ENCODE measurements at places on chromosomes 2 and 18. TPM values are rescaled to one million over a fixed set of nuclear protein-coding genes. Genes with fewer than 3 reads are reported as not detected.

- no peak for DNase-seq
Observed at GRCh38 chr18:57353137-57353939, 981 bp downstream of the ST8SIA3 start.

DNA sequence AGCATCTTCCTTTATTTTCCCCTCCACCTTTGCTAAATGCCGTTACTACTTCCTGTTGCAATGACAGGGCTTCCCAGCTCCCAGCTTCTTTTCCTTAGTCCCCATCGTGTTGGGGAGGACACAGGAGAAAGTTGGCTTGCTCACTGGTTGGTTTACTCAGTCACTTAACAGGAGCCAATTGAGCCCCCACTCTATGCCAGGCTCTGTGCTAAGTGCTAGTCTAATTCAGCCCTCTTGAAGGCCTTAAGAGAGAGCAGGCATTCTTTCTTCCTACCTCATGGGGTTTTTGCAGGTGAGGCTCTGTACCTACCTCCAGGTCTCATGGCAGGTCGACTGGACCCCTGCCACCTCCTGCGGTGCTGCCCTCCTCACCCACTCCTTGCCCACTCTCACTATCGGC lies 20.1 kb downstream of the TANC1 start:
- no peak for DNase-seq

- no peak for DNase-seq
Observed at GRCh38 chr2:20675701-20676352, 8.9 kb downstream of the GDF7 start.

GRCh38 chr18:23270986-23271680 lies 135.8 kb downstream of the CABLES1 start:
- DNase-seq = no peak

DNA sequence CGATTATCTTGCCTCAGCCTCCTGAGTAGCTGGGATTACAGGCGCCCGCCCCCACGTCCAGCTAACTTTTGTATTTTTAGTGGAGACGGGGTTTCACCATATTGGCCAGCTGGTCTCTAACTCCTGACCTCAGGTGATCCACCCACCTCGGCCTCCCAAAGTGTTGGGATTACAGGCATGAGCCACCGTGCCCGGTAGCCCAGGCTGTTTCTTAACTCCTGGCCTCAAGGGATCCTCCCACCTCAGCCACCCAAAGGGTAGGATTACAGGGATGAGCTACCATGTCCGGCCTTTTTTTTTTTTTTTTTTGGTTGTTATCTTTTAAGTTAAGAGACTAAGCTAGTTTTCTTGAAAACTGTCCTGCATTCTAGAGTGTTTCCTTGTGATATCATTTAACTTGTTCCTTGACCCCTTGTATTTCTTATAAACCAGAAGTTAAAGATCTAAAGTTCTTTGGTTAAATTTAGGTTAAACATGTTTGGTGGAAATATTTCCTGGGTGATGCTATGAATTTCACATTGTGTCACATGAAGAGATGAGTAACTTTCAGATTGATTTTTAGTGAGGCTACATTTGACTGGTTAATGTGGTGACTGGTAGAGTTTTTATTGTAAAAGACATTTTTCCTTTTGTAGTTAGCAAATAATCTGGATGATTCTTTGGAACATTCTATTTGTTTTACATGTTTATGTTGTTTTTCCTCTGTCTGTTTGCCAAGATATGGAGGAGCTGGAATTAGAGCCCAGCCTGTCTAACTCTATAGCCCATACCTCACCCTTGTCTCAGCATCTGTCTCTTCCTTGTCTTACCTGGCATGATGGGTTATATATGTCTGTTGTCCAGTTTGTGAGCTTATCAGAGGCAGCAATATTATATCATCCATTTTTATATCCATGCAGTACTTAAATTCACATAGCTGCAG lies 5.2 kb downstream of the NCAPH start:
- DNase-seq = no peak

GRCh38 chr2:12824351-12824777 lies 107.6 kb downstream of the TRIB2 start:
- no peak for DNase-seq

- no peak for DNase-seq
Observed at GRCh38 chr2:144582651-144583380, 62.9 kb upstream of the ZEB2 start.

- DNase-seq = no peak
Observed at GRCh38 chr18:31206071-31206470, 43.4 kb upstream of the DSC1 start.

GRCh38 chr2:168821992-168822391 lies 19.6 kb downstream of the NOSTRIN start:
- no peak for DNase-seq

DNA sequence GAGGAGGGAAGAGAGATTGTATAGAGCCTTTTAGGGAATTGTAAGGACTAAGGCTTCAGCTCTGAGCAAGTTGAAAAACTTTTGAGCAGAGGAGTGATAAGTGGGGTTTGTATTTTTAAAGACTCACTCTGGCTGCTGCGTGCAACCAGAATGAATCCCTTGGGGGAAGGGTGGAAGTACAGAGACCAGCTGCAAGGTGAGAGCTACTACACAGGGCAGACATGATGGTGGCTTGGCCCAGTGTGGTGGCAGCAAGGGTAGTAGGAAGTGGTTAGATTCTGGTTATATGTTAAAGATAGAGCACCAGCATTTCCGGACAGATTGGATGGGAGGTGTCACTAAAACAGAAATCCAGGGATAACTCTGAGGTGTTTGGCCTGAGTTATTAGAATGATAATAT lies 10.1 kb upstream of the SESTD1 start:
- DNase-seq = no peak

- no peak for DNase-seq
Observed at GRCh38 chr2:9985531-9986328, 34.2 kb downstream of the GRHL1 start.

GRCh38 chr18:59550174-59550516 lies 147.1 kb downstream of the CCBE1 start:
- DNase-seq = no peak

- no peak for DNase-seq
Observed at GRCh38 chr2:177579486-177580036, 187.0 kb downstream of the AGPS start.

DNA sequence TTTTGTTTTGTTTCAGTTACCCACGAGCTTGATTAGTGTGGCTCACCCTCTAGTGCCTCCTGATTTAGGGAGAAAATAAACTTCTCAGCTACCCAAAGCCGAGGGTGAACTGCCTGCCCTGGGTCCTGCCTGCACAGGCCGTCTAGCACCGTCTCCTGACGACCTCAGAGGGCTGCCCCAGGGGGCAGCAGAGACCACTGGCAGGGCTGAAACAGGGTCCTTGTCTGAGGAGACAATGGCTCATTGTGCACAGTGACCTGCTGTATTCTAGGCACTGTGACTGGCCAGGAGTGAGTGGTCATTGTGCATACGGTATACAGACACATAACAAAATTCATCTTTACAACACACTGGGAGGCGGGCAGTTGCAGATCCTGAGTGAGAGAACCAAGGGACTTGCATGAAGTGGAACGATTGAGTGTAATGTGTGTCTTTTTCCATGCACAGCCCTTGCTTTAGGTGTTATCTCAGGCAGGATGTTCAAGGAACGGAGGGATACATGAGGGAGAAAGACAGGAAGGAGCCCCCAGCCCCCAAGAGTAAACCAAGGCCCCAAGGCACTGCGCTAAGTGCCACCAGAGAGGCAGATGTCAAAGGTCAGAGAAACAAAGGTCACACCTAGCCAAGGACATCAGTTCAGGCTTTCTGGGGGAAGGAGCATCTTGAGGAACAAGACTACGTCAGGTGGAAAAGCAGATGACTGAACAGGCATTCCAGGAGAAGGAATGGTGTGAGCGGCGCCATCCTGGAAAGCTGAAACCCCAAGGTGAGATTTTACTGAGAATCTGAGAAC lies 421.3 kb downstream of the LPIN1 start:
- DNase-seq = no peak

- no peak for DNase-seq
Observed at GRCh38 chr2:138621139-138621538, 119.6 kb downstream of the SPOPL start.

DNA sequence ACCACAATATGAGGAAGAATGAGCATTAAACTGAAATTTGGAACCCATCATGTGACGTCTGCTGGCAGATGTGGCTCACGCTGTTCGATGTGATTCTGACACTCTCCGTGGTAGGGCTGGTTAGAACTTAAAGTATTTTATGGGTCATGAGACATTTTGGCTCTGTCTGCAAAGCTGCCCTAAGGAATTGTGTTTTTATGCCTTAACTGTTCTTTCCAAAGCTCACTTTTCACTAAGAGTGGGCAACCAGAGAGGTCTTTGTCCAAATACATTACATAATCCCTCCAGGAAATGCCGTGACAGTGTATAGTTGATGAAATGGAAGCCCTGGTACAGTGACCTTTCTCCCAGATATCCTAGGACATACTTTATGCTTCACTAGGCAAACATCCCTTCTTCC lies 119.1 kb downstream of the AQP4 start:
- DNase-seq = no peak

- no peak for DNase-seq
Observed at GRCh38 chr2:179096090-179096489, 46.2 kb upstream of the CCDC141 start.

DNA sequence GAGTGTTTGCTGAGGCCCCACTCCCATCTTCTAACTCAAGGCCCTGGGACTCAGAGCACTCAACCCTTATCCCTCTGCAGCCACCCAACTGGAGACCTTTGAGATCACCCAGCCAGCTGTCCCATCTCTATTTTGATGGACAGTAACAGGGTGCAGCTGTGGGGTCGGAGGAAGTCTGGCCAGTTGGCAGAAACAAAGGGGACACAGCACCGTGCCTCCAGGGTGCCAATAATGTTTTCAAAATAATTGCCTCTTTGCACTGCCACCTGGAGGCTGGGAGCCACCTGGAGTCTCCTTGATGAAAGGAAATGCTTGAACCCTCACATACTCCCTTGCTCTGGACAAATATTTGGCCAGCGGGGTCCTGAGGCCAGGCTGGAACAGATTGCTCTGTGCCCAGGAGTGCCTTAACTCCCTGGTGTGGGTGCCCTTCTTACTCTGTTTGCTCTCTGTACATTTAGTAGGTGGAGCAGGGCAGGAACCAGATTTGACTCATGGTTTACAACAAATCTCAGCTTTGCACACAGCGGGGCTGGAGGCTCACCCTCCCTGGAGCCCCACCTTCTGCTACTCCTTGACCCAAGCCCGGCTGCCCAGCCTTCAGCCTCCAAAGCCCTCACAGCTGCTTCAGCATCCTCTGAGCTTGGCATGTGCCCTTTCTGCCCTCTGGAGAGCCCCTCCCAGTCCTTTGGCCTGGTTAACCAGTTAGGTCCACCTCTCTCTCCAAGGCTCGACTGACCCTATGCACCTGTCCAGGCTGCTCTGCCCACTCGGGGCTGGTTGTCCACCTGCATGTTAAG lies 17.2 kb downstream of the MAL start:
- no peak for DNase-seq

DNA sequence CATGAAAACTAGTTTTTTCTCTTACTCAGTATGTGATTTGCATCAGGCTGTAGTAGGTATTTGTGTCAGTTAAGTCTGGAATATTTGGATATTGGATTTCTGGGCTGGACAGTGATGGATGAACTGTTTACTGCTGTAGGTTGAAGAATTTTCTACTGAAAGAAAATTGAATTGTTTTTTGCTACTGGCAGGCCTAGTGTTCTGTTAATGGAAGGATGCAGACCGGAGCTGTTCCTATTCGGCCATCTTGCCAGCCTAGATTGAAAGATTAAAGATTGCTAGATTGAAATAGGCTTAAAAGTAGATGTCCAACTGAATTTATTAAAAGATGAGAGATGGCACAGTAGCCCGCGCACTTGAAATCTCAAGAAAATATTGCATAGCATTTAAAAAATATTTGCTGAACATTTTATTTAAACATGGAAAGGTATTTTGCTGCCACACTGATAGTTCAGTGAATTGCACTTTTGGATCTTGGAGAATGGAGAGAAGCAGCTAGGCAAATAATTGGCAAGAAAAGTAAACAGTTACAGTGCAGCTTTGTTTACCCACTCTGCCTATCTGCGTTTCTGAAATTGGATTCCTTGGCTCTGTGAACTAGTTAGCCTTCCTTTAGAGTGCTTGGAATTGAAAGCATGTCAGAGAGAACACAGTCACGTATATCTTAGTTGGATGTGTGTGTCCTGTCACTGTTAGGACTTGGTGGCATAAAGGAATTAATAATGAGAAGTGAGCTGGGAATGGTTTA lies 54.1 kb downstream of the EPB41L5 start:
- DNase-seq = no peak

- no peak for DNase-seq
Observed at GRCh38 chr2:241286348-241287090, 29.0 kb downstream of the HDLBP start.

- no peak for DNase-seq
Observed at GRCh38 chr2:59938181-59938580, 615.3 kb downstream of the BCL11A start.

DNA sequence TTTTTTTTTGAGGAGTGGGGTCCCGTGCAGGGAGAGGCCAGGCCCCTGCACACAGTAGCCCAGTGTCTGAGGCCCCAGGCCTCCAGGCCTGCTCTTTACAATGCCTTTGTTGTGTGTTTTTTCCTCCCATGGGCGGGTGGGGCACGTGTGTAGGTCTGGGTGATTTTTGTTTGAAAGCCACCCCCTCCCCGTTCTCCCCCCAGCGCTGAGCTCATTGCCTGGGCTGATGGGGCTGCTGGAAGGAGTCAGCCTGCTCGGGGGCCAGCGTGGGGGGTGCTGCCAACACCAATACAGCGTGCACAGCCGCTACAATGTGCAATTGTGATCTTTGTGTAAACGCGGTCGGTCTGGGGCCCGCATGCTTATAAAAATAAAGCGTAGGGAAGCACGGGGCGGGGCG lies 142.7 kb downstream of the DYSF start:
- DNase-seq = no peak

DNA sequence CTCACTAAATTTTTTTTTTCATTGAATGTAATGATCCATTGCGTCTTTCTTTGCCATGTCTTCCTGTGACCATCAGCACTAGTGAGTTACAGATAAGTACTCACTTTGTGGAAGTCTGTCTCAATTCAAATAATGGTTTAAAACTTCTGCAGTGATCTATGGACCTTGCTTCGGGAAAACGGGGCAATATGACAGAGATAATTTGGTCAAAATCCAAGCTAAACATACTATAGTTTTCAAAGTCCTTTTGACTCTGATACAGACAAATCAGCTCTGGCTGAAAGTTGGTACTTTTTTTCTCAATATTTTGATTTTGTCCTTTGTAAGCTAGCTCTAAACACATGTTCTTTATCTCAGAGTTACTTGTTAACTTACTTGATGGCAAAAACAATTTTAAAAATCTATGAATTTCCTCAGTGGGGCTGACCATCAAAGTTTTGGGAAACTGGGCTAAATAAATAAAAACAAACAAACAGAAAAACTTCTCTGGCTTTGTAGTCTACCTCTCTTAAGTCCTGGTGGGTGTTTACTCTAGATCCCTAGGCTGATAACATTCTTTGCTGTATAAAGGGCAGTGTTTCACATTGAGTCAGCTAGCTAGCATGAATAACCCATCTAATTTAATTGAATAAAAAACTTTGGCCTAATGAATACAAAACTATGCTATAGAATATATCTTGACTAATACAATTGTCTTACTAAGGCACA lies 327.6 kb downstream of the RDH14 start:
- DNase-seq = no peak

GRCh38 chr2:157415591-157416101 lies 28.2 kb downstream of the CYTIP start:
- no peak for DNase-seq

Gene PAX8
- total RNA-seq = 1.7 TPM

Gene RESP18
- not detected for total RNA-seq

Gene POTEC
- total RNA-seq = not detected

Gene AFTPH
- 9.5 TPM for total RNA-seq

Gene GKN1
- not detected for total RNA-seq

Gene CEP68
- total RNA-seq = 14.0 TPM

Gene ZNF804A
- not detected for total RNA-seq

Gene TTC31
- 14.2 TPM for total RNA-seq

Gene SERPINB2
- 1.2 TPM for total RNA-seq

Gene CDK15
- total RNA-seq = 0.24 TPM

Data from heart left ventricle (tissue), 16 donors.